ENCODE measurements at places on chromosomes 11 and 22.

- DNase-seq: no peak
These were observed 100.2 kb downstream of the C11orf87 start for GRCh38 chr11:109522116-109522755.

DNA sequence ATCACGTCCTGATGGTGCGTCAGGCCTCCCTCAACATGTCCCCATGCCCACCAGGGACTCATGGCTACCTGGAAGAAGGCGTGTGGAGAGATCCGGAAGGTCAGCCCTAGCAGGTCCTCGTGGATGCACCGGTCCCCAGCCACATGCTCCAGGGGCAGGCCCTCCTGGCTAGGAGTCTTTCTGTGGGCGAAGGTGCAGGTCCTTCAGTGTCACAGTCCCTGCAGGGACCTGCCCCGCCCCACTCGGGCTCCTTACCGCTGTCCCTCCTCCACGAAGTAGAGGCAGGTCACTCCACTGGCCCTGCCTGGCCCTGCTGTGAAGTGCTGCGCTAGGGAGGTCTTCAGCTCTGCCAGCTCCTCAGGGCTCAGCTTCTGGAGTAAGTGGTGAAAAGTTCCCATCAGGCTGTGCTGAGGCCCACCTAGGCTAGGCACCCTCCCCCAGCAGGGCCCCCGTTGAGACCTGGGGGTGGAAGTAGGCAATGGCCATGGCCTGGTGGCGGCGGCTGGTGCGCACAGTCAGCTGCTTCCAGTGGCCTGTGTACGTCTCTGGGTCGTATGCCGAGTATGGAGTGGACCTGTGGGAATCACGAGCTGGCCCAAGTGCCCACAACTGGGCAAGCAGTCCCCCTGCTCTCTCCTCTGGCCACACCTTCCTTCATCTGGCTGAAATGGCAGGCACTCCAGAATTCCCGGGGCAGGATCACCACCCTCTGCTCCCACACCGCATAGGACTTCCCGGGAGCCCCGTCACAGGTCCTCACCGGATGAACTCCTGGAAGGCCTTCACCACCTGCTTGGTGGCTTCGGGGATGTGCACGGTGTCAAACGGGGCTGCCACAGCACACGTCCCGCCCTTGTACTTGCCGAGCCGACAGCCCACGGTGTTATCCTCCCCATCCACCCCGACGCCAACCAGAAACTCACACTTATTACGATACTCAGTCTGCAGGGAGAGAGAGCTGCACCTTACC lies 1.1 kb upstream of the RANBP1 start:
- DNase-seq: no peak

DNA sequence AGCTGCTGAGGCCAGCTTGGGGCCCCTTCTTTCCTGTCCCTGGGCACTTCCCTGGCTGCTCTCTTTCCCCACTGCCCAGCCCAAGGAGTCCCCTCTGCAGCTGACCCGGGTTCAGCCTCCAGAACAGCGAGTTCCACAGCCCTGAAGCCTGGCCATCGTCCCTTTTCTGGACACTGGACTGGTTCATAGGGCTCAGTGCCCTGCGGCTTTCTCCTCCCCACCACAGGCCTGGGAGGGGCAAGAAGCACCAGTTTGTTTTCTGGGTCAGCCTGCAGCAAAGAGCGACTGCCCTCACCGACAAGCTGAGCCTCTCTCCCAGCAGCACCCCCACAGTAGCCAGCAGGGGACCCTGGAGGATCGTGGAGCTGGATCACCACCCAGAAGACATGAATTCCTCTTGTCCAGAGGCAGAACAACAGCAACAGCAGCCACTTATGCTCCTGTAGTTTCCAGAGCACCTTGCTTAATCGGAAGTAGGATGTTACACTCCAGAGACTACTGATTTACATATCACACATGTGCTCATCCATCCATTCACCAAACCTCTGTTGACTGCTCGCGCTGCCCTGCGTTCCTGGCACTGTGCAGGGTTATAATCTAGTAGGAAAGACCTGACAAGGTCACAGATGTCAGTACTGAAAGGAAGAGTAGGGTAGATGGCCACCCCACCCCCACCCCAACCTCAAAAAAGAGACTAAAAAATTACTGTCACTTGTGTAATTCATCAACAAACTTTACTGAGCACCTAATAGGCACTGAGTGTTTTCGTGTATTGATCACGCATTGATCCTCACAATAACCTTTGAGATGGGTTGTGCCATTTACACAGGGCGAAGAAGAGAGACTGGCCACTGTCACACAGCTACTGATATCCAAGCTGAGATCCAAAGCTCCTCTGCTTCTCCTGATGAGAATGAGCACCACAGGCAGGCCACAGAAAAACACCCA lies 13.0 kb upstream of the CXCR5 start:
- DNase-seq: peak; percentile 56

GRCh38 chr11:65559535-65559934 lies 1.4 kb upstream of the LTBP3 start:
- DNase-seq: no peak

GRCh38 chr11:44006917-44007361 lies 40.8 kb upstream of the ACCSL start:
- no peak for DNase-seq

DNA sequence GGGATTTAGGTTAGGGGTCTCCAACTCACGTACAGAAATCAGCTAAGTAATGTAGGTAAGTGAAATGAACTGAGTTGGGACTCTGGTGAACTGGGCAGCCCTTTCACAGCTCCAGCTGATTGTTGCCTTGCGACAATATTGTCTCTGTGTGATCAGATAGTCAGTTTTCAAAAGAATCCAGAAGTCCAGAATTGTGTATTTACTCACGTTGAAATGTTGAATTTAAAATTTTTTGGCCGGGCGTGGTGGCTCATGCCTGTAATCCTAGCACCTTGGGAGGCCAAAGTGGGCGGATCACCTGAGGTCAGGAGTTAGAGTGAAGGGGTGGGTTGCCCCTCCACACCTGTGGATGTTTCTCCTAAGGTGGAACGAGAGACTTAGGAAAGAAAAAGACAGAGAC lies 18.8 kb upstream of the WDR74 start:
- DNase-seq: no peak

- DNase-seq: no peak
These were observed 110.9 kb downstream of the RASSF10 start for GRCh38 chr11:13119941-13120520.

DNA sequence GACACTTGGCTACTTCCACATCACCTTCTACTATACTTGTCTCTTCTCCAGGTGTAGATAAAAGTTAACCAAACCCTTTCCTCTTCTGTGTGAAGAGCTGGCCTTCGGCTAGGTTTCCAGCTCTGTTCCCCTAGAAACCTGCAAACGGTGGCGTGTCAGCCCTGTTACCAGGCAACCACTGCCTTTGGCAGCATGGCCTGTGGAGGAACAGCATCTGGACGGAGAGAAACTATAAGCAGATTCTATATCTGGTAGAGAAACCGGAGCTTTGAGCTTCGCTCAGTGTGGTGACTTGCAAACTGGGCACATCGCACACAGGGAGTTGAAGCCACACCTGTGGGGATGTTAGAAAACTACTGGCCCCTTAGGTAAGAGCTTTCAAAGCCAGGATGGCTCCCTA lies 35.9 kb downstream of the ARAP1 start:
- DNase-seq: peak; percentile 37

- DNase-seq: no peak
These were observed 37.6 kb upstream of the CECR2 start for GRCh38 chr22:17331690-17332089.

GRCh38 chr11:114159320-114159719 lies 99.8 kb downstream of the ZBTB16 start:
- no peak for DNase-seq

DNA sequence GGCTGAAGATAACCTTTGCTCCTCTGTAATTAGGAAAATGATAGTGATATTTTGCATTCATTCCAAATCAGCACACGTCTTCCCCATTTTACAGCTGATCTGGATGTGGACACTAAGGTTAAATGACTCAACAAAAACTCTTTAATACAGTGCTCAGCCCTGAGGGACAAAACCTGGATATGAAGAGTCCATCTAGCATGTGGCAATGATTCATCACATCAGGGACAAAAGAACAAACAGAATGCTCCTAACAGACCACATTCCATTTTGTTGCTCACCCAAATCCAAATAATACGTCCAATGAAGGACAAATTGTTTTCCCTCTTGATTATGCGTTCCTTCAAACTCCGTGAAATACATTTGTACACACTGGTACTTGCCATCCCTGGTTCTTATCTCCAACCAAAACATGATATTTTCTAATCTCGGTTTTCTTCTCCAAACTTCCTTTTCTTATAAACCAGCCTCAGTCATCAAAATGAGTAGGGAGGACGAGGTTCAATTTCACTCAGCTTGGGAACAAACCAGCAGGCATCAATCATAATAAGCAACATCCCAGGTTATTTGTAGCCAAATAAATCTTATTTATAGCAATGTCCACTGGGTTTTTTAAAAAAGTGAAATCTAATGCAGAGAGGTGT lies 53.7 kb upstream of the MTMR2 start:
- DNase-seq: no peak

DNA sequence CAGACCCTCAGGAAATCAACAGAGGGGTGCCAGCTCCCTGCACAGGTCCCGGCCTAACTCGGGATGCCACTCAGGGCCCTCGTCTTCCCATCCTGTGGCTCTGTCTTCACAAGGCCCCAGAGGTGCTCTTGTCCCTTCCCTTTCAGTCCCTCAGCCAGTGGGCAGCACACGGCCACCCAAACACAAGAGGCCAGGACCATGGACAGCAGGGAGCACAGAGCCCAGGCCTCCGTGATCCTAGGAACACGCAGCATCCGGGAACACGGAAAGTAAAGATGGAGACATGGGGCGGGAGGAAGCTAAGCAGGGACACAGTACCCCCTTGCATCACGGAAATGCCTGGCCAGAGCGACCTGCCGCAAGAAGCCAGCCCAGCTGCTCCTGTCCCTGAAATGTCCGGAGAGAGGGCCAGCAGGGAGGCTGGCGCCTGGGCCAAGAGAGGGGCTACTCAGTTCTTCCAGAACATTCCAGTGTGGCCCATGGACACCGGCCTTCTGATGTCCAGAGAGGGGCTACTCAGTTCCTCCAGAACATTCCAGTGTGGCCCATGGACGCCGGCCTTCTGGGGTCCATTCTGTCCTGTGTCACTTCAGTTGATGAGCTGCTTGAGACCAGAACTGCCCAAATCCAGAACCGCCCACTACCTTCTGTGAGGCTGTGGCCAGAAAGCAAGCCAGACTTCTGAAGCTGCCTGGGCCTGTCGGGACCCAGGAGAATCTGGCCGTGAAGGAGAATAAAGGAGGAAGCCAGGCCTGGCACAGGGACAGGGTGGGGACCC lies 274.0 kb downstream of the BRD1 start:
- DNase-seq: peak; percentile 47

DNA sequence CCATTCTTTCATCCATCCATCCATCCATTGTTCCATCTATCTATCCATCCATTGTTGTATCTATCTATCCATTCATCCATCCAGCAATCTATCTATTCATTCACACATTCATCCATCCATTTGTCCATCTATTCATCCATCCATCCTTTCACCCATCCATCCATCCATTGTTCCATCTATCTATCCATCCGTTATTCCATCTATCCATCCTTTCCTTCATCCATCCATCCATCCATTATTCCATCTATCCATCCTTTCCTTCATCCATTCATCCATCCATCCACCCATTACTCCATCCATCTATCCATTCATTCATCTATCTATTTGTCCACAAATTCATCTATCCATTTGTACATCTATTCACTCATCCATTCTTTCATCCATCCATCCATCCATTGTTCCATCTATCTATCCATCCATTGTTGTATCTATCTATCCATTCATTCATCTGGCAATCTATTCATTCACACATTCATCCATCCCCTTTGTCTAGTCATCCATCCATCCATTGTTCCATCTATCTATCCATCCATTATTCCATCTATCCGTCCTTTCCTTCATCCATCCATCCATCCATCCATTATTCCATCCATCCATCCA lies 65.9 kb upstream of the ANO1 start:
- DNase-seq: no peak

GRCh38 chr11:66639066-66639813 lies 737 bp downstream of the RBM4 start:
- DNase-seq: peak; percentile 36

GRCh38 chr22:33051960-33052839 lies 6.0 kb downstream of the SYN3 start:
- DNase-seq: peak; percentile 32

- no peak for DNase-seq
These were observed 109.3 kb downstream of the MN1 start for GRCh38 chr22:27692243-27692642.

DNA sequence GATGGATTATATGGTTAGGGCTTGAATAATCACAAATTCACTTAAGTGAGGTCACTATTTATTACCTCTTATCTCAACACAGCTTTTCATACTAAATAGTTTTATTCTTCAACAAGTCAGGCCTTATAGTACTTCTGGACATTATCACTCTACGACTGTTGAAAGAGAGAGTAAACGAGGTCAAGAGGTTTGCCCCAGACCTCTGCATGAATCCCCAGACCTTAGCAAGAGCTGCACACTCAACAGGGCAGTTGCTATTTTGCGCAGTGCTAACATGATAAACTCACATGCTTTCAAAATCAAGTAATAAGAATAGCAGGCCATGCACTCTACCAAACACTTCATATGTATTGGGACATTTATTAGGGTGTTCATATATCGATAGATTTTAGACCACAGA lies 60.5 kb downstream of the DDI1 start:
- DNase-seq: no peak

DNA sequence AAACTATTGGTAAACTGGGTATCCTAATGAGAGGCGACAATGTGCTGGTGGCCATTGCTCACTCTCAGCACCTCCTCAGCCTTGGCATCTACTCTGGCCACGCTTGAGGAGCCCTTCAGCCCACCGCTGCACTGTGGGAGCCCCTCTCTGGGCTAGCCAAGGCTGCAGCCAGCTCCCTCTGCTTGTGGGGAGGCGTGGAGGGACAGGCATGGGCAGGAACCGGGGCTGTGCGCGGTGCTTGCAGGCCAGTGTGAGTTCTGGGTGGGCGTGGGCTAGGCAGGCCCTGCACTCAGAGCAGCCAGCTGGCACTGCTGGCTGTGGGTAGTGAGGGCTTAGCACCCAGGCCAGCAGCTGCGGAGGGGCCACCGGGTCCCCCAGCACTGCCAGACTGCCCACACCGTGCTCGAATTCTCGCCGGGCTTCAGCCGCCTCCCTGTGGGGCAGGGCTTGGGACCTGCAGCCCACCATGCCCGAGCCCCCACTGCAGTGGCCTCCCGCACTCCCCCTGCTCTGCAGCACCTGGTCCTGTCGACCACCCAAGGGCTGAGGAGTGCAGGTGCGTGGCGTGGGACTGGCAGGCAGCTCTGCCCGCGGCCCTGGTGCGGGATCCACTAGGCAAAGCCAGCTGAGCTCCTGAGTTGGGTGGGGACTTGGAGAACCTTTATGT lies 575.9 kb upstream of the ANO3 start:
- no peak for DNase-seq

GRCh38 chr11:116644201-116644940 lies 128.4 kb downstream of the BUD13 start:
- no peak for DNase-seq

GRCh38 chr22:47859881-47860525 lies 1097.6 kb downstream of the TBC1D22A start:
- DNase-seq: no peak
